ENCODE measurements at places on chromosomes 11 and 22. TPM values are rescaled to one million over a fixed set of nuclear protein-coding genes. Genes with fewer than 3 reads are reported as not detected.

The GUCD1 gene
- polyA plus RNA-seq: 81.4 TPM

The RBM14 gene
- polyA plus RNA-seq: 69.2 TPM

The ART1 gene
- 0.13 TPM for polyA plus RNA-seq

The BATF2 gene
- polyA plus RNA-seq: 3.3 TPM

The JAML gene
- 7.9 TPM for polyA plus RNA-seq

The CDC42BPG gene
- 7.1 TPM for polyA plus RNA-seq

All from right lung (tissue), 10 donors.